NCI-H1092 treated with DMSO at 0.1 percent for 48 hours (cell line): ENCODE measurements at places on chromosomes 2 and 18.

DNA sequence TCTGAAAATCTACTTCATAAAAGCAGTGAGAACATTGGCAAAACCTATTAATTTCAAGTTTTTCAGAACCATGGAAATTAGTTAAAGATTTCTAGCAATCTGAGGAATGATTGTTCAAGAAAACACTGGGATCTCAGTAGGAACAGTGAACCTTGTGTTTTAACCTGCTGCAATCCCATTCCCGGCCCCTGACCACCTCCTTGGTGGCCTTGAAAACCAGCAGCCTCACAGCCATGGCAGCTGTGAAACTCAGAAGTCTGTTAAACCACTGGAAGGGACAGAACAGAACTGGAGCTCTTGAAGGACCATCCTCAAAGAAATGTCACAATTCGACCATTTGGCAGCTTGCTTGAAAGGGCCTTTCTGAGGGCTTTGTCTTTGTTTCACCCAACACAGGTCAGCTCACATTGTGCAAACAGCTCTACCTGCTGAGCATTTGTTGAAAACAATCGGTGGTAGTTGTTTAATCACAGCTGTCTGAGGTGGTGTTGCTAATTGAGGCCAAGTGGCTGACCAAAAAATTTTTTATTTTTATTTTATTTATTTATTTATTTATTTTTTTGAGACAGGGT, 25.8 kb downstream of the NEDD4L start:
- no peak for DNase-seq

DNA sequence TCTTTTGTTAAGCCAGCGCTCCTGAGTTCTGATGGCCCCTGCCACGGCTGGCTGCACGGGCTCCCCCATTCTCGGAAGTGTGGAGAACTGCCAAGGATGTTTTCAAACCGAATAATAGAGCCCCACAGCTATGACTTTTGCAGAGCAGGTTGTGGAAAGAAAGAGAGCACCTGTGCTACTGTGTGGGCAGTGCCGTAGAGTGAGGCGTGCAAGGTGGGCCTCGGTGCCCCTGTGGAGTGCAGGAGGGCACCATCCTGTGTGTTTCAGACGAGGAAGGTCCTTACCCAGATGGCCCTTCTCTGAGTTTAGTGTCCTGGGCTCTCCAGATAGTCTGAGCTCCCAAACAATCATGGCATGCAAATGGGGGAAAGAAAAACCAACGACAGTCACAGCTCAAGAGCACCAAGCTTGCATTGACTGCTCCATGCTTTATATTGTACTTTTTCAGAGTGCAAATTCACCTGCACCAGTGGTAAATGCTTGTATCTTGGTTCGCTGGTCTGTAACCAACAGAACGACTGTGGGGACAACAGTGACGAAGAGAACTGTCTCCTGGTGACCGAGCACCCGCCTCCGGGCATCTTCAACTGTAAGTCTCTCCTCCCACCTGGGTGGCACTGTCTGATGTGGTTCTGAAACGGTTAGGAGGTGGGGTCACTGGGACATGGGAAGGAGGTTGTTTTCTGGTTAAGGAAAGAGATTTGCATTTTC, 219.4 kb downstream of the LDLRAD4 start:
- no peak for DNase-seq

DNA sequence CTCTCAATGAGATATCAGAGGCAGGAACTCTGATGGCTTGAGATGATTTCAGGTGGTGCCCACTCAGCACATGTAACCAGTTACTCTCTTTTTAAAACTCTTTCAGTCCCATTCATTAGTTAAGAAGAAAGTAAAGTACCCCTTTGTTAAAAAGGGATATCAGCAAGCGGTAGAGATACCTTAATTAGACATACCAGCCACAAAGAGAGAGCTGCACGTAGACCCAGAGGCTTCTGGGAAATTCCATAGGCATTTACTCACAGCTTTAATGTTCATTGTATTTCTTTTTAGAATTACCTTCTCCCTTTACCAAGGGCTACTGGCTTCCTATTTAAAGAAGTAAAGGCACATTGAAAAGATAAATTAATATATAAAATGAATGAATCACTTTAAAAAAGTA, 63.3 kb downstream of the LYPD6B start:
- no peak for DNase-seq

DNA sequence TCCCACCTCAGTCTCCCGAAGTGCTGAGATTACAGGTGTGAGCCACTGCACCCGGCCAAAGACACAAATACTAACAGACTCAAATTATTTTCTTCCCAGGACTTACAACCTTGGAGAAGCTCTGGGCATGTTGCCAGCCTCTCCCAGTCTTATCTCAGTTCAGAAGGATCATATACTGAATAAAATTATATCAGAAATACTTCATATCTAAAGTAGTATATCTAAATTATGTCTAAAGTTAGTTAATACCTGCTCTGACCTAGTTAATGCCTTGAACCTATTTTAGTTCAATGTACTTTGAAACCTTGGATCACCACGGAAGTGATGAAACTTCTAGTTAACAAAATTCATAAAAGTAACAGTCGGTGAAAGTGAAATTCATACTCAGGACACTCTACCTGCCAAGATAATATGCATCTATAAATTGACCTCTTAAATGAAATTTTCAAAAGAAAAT, 34.4 kb upstream of the CYBRD1 start:
- no peak for DNase-seq

- peak; percentile 5 for DNase-seq
Measured at GRCh38 chr2:88626171-88627054, 851 bp downstream of the EIF2AK3 start.

- DNase-seq, result no peak
Measured at GRCh38 chr2:144712550-144712940, 192.6 kb upstream of the ZEB2 start.

DNA sequence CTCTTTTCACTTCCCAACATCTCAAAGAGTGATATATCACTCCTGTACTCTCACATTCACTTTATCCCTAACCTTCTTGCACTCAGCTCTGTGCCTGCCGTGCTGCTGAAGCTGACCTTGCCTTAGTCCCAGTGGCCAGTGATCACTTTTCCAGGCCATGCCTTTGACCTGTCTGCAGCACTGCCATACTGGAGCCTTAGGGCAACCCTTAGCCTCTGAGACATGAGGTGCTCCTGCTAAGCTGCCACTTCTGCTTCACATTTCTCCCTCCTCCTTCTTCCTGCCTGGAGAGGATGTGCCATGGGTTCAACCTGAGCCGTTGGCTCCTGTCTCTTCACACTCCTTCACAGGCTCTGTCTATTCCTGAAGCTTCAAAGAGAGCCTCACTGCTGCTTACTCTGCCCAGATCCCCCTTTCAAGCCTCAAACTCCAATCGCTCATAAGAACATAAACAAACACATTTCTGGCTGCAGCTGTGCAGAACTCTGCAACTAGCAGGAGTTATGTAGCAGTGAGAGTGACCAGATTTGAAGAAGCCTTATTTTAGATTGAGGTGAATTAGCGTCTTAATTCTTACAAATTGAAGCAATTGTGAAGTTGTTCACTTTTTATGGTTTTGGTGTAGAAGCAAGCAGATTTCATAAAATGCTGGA, 716.2 kb upstream of the FANCL start:
- DNase-seq, result no peak

DNA sequence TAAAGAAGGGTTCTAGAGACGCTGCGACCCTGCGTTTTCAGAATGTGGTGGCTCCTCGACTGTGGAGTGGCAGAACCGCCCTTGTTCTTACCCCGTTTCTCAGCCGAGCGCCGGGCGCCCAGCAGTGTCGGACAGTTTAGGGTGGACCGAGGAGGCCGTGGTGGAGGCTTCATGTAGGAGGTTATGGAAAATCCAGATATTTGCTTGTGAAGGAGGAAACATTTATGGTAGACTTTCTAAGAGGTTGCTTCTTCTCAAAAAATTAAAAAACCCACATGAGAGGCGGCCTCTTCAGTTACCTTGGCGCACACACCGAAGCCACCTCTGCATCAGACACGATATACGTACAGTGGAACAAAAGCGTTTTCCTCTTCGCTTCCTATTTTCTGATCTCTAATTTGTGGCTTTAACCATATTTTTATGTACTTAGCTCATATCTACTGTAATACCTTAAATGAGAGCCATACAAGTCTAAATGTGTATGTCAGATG, 120.8 kb downstream of the NFATC1 start:
- no peak for DNase-seq

DNA sequence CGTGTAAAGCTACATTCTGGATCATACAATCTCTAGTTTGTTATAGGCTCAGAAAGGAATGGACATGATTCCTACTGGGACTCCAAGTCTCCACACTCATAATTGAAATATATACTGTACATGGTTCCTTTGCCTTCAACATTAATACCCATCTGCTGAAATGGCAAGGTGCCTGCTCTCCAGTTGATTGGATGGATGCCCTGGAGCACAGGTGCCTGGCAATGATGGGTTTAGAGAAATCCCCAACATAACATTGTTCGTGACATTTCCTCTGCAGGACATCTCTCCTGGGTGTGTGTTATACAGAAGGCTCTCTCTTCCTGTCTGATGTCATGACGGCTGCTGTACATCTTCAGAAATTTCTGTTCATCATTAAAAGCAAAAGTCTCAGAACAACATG, 449.7 kb upstream of the CWC22 start:
- DNase-seq, result peak; percentile 23

- DNase-seq, result no peak
Measured at GRCh38 chr2:180657054-180657453, 323.4 kb upstream of the UBE2E3 start.

- no peak for DNase-seq
Measured at GRCh38 chr2:96838345-96839292, 5.2 kb downstream of the ANKRD23 start.

- DNase-seq, result no peak
Measured at GRCh38 chr2:102253753-102254150, 57.6 kb upstream of the IL1RL1 start.

DNA sequence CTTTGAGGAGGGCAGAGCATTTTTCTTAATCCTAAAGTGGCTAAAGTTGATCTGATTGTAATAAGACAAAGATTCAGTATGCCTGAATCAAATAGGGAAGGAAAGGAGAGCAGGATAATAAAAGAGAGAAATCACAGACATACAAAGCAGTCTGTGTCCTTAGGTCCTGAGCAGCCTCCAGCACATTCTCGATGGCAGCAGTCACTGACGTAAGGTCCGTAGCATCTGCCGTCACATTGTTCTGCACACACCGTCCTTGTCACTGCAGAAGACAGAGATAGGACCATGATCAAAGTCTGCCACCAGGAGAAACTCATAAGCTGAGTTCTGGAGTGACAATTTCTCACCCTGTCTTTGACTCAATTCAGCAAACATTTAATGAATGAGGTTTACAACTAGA, 813.7 kb downstream of the ERBB4 start:
- DNase-seq, result no peak

GRCh38 chr2:227164763-227165291, 403 bp downstream of the COL4A3 start:
- no peak for DNase-seq

GRCh38 chr2:240586919-240587800, 626 bp downstream of the CAPN10 start:
- DNase-seq, result peak; percentile 48

DNA sequence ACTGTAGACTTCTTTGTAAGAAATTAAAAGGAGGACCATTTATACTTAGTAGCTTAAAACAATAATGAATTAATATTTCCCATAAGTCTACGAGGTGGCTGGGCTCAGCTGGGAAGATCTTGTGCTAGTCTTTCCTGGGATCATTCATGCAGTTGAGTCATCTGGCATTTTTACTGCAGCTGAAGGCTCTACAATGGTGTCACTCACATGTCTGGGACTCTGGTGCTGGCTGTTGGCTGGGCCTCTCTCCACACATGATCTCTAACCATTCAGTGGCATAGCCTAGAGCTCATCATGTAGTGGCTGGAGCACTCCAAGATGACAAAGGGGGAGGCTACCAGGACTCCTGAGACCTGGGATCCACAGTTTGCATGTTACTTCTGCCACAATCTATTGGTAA, 35.5 kb downstream of the CLASP1 start:
- no peak for DNase-seq

DNA sequence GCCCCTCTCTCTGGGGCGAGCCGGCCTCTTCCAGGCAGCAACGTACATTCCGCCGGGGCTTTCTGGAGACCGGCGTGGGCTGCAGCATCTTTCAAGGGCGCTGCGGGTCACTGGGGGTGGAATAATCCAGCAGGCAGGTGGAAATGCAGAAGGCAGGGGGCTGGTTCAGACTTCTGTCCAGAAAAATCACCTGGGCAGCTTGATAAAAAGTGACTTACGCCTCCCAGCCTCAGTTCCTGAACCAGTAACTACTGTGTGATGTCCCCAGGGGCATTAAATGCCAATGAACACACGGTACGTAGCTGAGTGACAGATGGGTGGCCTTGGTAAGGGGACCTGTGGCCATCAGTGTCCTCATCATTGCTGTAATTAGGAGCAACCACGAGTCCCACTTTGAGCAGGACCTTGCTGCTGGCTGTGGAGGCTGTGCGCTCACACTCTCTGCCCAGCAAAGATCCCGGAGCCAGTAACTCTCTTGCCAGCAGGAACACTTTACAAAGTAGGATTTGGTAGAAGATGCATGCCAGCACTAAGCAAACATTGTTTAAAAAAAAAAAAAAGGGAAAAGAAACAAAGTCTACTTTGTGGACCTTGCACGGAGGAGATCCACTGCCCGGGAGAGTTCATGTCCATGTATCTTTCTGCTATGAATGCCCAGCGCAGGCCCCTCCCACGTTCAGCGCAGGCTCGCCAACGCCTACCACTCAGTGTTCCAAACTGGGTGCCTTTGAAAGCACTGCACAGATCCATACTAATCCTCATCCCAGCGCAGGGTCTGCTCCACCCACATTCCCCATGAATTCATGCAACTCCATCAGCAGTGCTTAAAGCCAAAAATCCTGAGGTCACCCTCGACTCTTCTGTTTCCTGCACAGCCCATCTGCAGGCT, 177.3 kb downstream of the HDAC4 start:
- DNase-seq, result no peak
